ENCODE measurements at places on chromosomes 16 and 17. TPM values are rescaled to one million over a fixed set of nuclear protein-coding genes. Genes with fewer than 3 reads are reported as not detected.

The STXBP4 gene
- total RNA-seq = 10.3 TPM

The HS3ST3B1 gene
- total RNA-seq = 0.33 TPM

The ODAD4 gene
- total RNA-seq = 0.98 TPM

The GRAP gene
- total RNA-seq = not detected

DNA sequence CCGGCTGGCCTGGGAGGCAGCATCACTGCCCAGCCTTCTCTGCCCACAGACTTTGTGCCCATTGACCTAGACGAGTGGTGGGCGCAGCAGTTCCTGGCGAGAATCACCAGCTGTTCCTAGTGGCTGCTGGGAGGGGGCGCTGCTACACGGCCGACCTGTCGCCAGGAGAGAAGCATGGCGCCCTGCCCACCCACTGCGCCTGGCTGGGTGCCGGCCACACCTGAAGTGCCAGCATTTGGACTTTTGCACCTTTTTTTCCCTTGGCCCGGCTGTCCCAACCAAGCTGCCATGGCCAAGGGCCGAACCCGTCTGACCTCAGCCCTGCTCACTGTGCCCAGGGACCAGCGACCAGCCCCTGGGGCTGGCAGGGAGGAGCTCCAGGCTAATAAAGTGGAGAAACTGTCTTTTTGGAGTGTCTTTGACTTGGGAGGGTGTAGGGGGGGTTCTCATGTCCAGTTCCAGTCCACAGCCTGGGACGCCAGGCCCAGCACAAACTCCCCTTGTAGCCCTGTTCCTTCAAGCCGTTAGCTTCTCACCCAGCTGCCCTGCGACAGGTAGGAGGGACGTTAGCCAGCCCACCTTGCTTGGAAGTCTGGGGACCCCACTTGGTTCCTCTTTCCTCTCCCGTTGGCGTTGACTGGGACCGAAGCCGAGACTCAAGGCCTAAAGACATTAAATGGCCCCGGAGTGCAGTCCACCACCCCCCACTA lies 939 bp upstream of the WDR90 start:
- H3K4me3 ChIP-seq = peak overlapping the region; percentile 62
- no peak for DNase-seq
- peaks cover 35% of the 10 kb centered on the region for H3K4me1 ChIP-seq
- no peaks in the 10 kb centered on the region for H3K27me3 ChIP-seq
- no peaks in the 10 kb centered on the region for H3K36me3 ChIP-seq
- no peak overlapping the region for H3K27ac ChIP-seq

DNA sequence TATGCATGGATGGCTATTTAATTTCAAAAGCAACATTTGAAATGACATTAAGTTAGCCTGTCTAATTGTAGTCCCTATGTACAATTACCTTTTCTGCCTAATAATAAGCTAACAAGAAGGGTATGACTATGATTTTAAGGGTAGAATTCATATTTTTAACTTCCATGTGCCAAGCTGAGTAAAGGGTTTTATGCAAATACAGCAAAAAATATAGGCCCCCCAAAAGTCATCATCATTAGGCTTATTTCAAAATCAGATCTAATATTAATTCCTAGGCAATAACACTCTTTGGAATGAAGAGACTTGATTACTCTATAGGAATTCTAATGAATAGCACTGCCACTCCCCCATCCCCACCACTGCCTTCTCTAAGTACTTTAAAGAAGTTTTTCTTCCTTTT lies 155.9 kb upstream of the DYNLRB2 start:
- H3K27me3 ChIP-seq = peaks cover 5% of the 10 kb centered on the region
- H3K4me1 ChIP-seq = no peaks in the 10 kb centered on the region
- H3K27ac ChIP-seq = no peak overlapping the region
- H3K4me3 ChIP-seq = no peak overlapping the region
- no peaks in the 10 kb centered on the region for H3K36me3 ChIP-seq
- DNase-seq = no peak

- DNase-seq = no peak
- H3K4me1 ChIP-seq = no peaks in the 10 kb centered on the region
- H3K4me3 ChIP-seq = no peak overlapping the region
- no peak overlapping the region for H3K27ac ChIP-seq
These were observed 47.6 kb downstream of the MYH13 start for GRCh38 chr17:10325031-10325695.

DNA sequence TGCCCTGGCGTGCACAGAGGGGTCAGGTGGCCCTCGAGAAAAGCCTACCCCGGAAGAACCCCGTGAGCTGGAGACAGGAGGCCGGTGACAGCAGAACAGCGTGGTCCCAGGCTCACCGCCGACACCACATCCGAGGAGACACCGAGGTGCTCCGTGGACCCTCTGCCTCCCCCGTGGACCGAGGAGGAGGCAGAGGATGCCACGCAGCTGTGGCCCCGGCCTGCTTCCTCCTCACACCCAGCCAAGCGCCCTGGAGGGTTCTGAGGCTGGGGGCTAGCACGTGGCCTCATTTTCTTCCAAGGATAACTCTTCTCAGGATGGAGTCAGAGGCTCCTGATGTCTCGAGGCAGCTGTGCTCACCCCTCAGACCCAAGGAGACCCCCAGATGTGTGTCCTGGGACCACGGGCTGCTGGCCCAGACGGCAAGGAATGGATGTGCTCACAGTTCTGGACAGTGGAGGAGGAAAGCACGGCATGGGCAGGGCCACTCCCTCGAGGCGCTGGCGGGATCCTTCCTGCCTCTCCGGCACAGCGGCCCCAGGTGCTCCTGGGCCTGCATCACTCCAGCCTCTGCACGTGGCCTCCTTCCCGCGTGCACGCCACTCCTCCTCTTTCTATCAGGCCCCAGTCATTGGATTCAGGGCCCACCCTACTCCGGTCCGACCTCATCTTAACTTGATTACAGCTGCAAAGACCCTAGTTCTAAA lies 4.4 kb upstream of the PVALEF start:
- no peak for DNase-seq
- no peak overlapping the region for H3K27ac ChIP-seq
- no peaks in the 10 kb centered on the region for H3K36me3 ChIP-seq
- peaks cover 11% of the 10 kb centered on the region for H3K27me3 ChIP-seq

DNA sequence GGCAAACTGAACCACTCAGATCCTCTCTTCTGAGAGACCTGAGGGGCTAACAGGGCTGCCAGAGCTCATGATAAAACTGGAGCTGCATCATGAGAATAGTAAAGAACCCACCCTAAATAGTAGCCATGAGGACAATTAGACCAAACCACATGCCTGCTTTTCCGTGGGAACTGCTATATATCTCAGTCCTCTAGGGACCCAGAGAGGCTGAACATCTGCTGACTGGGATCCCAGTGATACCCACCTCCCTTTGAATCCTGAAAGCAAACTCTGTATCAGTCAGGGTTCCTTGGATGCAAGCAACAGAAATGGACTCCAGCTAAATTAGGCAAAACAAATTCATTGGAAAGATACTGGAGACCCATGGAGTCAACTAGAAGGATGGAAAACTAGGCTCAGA lies 6.5 kb downstream of the MT1X start:
- no peak overlapping the region for H3K4me3 ChIP-seq
- no peak for DNase-seq
- H3K27ac ChIP-seq = no peak overlapping the region
- peaks cover 17% of the 10 kb centered on the region for H3K4me1 ChIP-seq
- H3K36me3 ChIP-seq = no peaks in the 10 kb centered on the region
- no peaks in the 10 kb centered on the region for H3K27me3 ChIP-seq

All from PC-3 (cell line).